H4 (cell line): ENCODE measurements at places on chromosomes 5 and 9. TPM values are rescaled to one million over a fixed set of nuclear protein-coding genes. Genes with fewer than 3 reads are reported as not detected.

GRCh38 chr5:54870271-54870670, 115.1 kb downstream of the ESM1 start:
- DNase-seq, result no peak

- DNase-seq, result no peak
Measured at GRCh38 chr9:126159430-126160060, 167.1 kb upstream of the MVB12B start.

DNA sequence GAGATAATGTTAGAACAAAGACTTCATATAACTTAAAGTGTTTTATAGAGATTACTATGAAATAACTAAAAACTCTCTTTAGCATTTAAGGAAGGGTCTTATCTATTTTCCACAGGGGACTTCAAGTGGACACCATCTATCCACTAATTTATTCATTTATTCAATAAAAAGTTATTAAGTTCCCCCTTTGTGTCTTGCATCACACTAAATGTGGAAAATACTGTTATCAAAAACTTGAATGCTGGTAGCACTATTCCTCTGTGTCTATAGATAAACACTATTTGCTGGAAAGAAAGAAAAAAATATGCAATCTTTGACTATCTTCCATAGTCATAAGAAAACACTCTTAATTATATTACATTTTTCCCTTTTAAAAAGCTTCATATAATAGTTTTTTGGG, 20.1 kb upstream of the ZNF622 start:
- no peak for DNase-seq

Gene PTGS1
- total RNA-seq, result 0.37 and 0.74 TPM in 2 replicates

- no peak for DNase-seq
Measured at GRCh38 chr9:135486267-135487065, 6.9 kb downstream of the PPP1R26 start.

- no peak for DNase-seq
Measured at GRCh38 chr9:134175808-134176598, 11.6 kb upstream of the RNU6ATAC start.

Gene TMOD1
- total RNA-seq, result 1.3 and 1.8 TPM in 2 replicates

DNA sequence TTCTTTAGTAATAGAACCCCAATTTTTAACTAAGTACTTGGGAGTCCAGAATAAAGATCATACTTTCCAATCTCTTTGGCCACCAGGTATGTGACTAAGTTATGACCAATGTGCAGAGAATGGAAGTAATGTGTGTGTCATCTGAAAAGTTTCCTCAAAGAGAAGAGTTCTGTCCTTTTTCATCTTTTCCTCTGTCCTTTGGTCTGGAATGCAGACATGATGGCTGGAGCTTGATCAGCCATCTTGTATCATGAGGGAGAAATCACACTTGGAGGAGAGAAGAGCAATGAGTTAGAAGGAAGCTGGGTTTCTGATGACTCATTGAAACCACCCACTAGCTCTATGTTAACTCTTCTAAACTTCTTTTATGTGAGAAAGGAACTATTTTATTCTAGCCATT, 5.5 kb upstream of the CPEB4 start:
- DNase-seq, result no peak

DNA sequence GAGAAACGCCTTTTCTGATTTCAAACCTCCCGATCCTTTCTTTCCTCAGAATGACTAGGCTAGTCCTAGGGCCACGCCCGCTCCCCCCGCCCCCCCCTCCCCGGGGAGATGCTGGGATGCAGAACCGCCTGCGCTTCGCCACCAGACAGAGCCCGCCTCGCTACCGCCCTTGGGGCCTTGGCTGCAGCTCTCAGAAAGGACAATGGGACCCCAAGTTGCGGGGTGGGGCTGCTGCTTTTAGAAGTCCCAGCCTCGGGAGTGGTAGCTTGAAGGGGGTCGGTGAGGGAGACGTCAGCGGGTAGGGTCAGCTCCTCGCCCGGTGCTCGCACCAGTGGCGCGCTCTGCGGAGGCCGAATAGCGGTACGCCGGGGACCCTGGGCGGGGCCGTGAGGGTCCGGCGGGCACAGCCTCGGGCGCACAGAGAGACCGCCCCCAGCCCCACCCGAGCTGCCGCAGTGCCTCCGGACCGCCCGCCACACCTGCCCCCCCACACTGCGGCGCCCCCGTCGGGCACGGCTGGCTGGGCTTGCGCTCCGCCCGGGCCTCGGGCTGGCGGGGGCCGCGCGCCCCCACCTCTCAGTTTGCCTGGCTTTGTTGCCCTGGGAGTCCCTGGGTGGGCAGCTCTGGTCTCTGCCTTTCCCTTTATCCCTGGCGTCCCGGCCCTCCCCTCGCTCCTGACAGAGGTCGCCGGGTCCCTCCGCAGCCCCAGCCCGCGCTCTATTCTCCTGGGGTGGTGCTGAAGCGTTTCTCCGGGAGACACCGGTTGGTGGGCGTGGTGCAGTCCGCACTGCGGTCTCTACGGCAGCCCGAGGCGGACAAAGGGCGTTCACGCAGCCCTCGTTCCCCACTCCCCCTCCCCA, 1.2 kb downstream of the MAP1B start:
- peak; percentile 73 for DNase-seq

Gene SPATA31E1
- not detected in 2 replicates for total RNA-seq

DNA sequence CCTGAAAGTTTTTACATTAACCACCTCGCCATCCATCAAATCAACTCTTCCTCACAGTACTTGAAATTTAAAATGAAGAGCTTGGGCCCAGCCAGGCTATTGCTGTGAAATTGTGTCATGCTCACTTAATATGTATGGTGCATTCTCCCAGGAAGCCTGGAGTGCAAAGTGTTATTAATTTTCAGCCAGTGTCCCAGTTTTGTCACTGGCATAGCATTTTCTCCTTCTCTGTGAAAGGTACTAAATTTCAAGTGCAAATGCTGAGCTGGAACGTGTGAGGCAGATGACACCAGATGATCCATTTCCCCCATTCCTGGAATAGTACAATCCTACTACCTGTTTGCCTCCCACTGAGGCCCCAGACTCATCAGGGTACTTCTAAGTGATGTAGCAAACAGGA, 397.6 kb upstream of the ACTBL2 start:
- no peak for DNase-seq

GRCh38 chr9:90517103-90517502, 125.5 kb downstream of the DIRAS2 start:
- no peak for DNase-seq

DNA sequence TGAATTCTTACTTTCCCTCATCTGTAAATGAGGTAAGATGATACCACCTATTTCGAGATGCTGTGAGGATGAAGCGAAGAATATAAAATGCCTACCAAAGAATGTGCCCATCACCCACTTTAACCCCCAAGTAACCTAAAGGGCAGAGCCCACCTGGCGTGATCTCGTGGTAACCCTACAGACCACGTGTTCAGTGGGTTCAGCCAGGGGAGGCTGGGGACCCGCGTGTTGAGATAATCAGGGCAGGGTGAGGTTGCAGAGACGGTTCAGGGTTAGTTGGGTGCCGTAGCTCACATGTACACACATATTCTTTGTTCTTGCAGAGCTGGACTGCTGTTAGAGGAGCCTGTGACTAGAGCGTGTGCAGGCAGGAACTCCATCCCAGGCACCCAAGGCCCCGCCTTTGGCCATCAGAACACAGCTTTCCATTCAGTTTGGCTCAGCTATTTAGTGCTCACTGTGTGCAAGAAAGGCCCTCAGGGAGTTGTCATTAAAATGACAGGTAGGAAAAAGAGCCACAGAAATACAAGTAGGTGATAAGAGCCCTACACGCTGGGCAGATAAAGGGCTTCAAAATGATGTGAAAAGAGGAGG, 56.5 kb upstream of the HAND1 start:
- DNase-seq, result no peak
